ENCODE measurements at places on chromosomes 12 and 14. TPM values are rescaled to one million over a fixed set of nuclear protein-coding genes. Genes with fewer than 3 reads are reported as not detected.

The REP15 gene
- total RNA-seq = 2.0 TPM

DNA sequence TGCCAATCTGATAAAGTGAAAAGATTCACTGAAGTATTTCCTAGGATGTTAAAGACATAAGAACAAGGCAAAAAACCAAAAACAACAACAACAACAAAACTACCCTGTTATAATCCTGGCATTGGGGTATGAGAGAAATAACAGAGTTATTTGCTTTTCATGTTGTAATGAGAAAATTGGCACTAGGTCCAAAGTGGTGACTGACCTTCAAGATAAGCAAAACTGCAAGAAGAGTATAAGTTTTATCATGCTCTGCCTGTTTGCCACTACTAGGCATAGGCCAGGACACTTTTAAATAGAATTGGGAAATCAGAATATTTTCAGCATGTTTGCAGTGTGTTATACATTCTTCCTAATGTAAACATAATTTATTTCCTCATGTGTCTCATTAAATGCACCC is 140.1 kb upstream of the CPM start:
- no peak for DNase-seq

The IL26 gene
- not detected for total RNA-seq

The DPF3 gene
- total RNA-seq = 6.2 TPM

The ATF1 gene
- total RNA-seq = 15.8 TPM

GRCh38 chr14:27181333-27181732 is 583.5 kb upstream of the NOVA1 start:
- no peak for DNase-seq

DNA sequence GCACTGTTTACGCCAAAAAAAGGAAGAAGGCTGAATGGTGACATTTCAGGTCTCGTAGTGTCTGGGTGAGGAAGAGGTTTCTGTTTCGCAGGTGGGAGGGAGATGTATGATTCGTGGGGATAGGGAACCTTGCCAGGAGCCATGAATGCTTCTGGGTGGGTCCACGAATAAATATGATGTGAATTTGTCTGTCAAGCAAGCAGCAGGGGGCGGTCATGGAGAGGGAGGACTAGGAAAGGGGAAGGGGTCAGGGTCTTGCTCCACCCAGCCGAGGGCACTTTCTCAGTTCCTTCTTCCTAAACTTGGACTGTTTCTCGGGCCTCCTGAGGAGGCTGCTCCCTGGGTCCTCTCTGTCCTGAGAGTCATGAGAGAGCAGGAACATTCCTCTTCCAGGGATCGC is 72.5 kb downstream of the LGMN start:
- no peak for DNase-seq

- no peak for DNase-seq
Observed at GRCh38 chr14:85508863-85509262, 21.1 kb upstream of the FLRT2 start.

DNA sequence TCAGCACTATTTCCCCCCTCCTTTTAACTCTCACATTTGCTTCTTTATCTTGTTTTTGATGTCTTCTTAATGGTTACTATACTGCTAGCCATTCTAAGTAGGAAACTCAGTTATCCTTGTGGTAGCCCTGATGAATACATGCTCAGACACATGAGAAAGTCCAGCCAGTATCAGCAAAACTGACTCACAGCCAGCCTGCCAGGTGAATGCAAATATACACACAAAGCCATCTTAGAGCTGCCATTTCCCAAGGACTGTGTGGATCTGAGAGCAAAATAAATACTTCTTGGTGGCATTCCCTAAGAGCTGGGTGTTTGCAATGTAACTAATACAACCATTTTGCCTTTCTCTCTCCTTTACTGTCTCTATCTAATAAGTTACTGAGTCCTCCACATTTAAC is 455.2 kb downstream of the CCER1 start:
- no peak for DNase-seq

DNA sequence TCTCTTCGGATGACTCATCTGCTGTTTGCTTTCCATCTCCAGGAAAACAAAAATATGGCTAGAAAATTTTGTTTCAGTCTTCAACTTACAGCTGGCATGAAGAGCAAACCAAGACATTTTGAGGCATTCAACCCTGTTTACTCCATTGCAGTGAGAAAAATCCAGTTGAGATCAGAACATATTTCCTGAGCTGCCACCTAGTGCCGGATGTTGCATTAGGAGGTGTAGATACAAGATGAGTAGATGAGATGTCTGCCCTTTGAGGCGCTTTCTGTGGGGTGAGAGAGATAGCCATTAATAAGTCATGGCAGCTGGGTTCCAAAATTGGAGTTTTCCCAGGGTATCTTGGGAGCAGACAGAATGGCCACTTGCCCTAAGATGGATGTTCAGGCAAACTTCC is 171.1 kb downstream of the PRKCH start:
- no peak for DNase-seq

The TEX52 gene
- total RNA-seq = not detected

- DNase-seq = no peak
Observed at GRCh38 chr14:24851837-24852236, 198.1 kb downstream of the STXBP6 start.

GRCh38 chr12:122856999-122857671 is 21.9 kb downstream of the HIP1R start:
- DNase-seq = no peak

GRCh38 chr14:104284636-104285507 is 146.5 kb downstream of the KIF26A start:
- DNase-seq = no peak

GRCh38 chr12:53334822-53335221 is 1.3 kb downstream of the SP7 start:
- DNase-seq = no peak

- no peak for DNase-seq
Observed at GRCh38 chr12:23493672-23494071, 455.8 kb downstream of the SOX5 start.

The FAM90A1 gene
- total RNA-seq = not detected

The PLA2G1B gene
- total RNA-seq = not detected

- no peak for DNase-seq
Observed at GRCh38 chr12:49897276-49897675, 6.4 kb downstream of the FAIM2 start.

GRCh38 chr12:3743803-3744202 is 9.1 kb downstream of the CRACR2A start:
- no peak for DNase-seq

DNA sequence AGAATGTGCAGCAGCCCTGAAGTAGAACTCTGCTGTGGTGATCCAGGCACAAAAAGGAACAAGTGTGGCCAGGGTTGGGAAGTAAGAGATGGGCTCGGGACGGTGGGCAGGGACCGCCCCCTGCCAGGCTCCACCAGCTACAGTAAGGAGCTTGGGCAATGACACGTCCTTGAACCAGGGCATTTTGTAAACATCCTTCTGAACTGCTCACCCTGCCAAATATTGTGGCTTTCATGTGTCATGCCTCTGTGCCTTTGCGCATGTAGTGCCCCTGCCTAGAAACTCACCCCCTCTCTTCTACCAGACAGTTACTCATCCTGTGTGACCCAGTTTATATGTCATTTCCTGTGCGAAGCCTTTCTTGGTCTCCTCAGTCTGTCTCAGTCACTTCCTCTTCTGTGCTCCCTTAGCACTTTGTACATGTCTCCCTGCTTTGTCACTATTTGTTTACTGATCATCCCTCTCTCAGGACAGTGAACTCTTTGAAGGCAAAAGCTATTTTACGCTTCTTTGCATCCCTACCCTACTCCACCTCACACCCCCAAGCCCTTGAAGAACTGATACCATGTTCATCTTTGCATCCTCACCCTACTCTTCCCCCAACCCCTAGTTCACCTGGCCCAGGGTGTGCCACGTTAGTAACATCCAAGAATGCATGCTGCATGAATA is 108.9 kb upstream of the PLEKHG7 start:
- DNase-seq = no peak

The SPTB gene
- 0.23 TPM for total RNA-seq

DNA sequence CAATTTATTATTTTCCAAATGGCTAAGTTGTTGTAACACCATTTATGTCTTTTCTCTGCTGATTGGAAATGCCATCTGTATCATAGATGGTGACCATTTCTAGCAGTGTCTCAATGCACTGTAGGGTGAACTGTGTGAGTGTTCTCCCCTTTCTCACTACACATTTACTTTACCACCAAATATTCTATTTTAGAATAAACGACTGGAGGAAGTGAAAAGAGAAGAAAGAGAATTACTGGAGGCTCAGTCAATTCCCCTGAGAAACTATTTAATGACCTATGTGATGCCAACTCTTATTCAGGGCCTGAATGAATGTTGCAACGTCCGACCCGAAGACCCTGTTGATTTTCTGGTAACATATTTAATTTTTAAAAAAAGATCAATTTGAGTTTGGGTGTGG is 15.5 kb upstream of the PAPOLA start:
- DNase-seq = no peak
